ENCODE measurements at places on chromosomes 4 and X.

GRCh38 chr4:67608027-67608426 is 49.5 kb downstream of the STAP1 start:
- DNase-seq = no peak

- no peak for DNase-seq
Observed at GRCh38 chrX:16431266-16431665, 218.7 kb upstream of the S100G start.

DNA sequence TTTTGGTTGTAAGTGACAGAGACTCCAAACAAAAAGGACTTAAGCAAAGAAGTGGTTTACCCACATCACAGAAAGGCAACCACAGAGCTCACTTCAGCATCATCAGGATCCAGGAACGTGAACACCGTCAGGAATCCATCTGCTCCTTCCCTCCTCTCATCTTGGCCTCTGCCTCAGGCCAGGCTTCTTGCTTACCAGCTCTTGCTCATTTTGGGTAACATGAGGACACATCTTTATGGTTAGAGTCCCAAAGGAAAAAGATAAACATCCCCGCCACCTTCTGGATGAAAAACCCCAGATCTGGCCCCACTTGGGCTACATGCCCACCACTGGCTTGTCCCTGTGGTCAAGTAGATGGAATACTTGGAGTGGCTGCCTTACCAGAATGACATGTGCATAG is 176.8 kb upstream of the RPL34 start:
- DNase-seq = no peak

GRCh38 chr4:52172166-52172565 is 121.1 kb downstream of the SPATA18 start:
- DNase-seq = no peak

DNA sequence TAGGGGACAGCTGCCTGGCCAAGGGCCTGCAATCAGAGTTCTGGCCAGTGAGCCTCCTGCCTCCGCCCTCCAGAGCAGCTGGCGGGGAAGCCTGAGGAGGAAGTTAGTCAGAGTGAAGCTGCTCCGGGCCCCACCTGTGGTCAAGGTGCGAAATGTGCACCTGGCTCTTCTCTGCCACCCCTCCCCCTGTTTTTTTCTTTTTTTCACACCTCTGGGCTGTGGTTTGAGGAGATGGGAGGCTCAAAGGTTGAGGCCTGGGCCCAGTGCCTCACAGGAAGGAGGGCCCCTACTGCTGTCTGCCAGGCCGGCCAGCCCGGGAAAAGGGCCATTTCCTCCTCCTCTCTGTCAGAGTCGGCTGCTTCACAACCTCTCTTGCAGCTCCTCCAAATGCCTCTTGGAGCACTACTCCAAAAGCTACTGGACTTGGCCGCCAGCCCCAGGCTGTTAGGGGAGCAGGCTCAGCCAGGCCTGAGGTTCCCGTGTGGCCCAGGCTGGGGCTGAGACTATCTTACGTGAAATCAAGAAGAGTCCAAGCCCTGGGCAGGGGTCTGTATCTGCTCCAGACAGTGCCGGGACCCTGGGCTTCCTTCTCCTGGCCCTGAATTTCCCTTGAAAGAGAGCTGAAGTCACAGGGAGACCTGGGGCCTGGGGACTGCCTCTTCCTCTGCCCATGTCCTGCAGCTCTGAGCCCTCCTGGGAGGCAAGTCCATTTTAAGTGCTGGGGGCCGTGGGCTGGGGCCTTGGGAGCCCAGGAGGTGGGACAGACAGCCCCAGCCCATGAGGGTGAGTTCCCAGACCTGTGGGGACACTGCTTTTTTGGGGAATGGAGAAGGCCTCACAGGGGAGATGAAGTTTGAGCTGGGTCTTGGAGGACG is 4.5 kb upstream of the CXCR3 start:
- no peak for DNase-seq

DNA sequence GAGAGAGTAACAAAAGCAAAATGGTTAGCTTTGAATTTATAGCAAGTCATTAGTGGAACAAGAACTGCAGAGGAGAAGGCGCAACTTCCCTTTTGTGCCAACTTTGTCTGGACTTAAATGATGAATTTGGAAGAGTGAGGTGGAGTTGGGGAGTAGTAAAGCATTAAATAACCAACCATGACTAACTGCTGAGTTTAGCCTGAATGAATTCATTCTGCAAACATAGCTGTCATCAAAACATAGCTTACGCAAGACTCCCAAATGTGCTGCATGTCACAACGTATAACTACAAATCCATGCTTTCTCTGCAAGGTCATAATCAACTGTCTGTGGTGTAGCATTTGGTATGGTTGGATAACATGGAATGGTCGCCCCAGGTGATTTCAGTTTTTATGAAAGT is 75.9 kb upstream of the RPL34 start:
- DNase-seq = no peak

DNA sequence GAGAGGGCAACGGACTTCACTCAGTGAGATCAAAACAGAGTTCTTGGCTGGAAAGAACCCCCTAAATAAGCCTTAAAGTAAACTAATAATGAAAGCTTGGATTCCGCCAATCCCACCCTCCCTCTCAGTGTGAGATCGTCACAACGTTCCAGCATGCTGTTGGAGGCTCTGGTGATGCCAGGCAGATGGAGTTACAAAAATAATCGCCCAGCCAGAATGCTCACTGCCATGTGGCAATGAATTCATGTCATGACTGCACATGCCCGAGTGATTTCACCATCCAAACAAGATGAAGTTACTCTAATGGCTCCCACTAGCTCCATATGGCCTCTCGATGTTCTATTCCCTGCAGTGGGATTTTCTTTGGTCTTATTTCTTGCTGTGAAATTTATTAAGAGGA is 248.0 kb downstream of the SPATA18 start:
- DNase-seq = no peak

GRCh38 chrX:107687445-107687844 is 59.1 kb downstream of the PRPS1 start:
- no peak for DNase-seq

- no peak for DNase-seq
Observed at GRCh38 chr4:124432500-124432899, 280.0 kb downstream of the ANKRD50 start.

DNA sequence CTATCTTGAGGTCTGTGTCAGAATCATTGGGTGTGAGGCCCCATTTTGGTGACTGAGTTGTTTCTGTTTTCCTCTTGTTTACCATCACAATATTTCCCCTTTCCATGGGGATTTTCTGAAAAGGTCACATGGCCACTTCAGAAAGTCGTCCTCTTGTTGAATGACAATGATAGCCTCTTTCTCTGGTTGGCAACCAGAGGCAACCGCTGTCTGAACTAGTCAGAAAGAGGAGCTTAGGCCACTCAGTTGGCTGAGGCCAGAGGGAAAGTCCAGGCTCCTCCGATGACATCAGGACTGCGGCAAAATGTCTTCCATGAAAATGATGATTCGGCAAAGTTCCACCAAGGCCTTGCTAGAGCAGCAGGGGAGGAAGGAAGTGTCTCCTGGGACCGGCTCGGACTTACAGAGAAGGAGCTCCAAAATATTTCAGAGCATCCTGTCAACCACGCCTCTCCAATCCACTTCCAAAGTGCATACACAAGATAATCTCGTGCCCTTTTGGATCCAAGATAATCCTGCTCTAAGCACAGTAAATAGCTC is 19.1 kb upstream of the RBM47 start:
- DNase-seq = no peak

GRCh38 chr4:79820427-79820826 is 252.6 kb downstream of the ANTXR2 start:
- DNase-seq = no peak

All from D721Med (cell line).